ENCODE measurements at places on chromosomes 2 and 18. TPM values are rescaled to one million over a fixed set of nuclear protein-coding genes. Genes with fewer than 3 reads are reported as not detected.
A peak's percentile ranks its signal among the peaks of the same experiment; 100 is the strongest.

DNA sequence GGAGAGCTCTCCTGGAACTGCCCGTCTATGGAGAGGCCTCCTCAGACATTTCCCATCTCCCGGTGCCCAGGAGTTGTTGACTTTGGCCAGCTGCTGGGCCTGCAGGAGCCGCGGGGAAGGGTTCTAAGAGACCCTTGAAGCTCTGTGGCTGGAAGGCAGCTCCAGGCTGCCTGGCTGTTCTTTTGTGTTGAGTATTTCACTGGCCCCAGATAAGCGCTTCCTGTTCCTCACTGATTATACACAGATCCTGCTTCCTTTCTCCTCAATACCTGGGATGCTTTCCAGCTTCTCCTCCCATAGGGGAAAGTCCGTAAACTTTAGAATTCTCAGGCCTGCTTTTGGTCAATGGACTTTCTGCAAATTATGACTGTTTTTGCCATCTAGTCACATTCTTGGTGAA, 57.8 kb downstream of the TGOLN2 start:
- no peaks in the 10 kb centered on the region for H3K36me3 ChIP-seq
- no peak for DNase-seq
- H3K4me1 ChIP-seq, result no peaks in the 10 kb centered on the region
- H3K4me3 ChIP-seq, result no peak overlapping the region
- H3K27ac ChIP-seq, result no peak overlapping the region

DNA sequence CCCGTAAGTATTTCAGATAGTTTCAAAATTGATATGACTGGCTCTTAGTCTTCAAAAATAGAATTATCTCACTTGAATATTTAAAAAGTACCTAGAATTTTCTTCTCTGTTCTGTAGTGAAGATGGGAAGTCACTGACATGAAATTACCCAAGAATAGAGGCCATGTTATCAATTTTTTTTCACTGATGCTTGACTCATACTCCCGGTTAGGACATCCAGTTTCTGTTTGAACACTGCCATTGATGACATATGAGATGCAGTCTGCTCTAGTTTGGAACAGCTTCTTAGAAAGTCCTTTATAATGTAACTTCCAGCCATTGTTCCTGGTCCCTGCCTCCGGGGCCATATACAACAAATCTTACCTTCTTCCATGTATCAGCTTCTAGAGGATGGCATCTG, 26.0 kb downstream of the MAP3K20 start:
- peak overlapping the region; percentile 85 for H3K27ac ChIP-seq
- H3K36me3 ChIP-seq, result peaks cover 27% of the 10 kb centered on the region
- peak overlapping the region; percentile 14 for H3K4me3 ChIP-seq
- peak; percentile 82 for DNase-seq
- peaks cover 29% of the 10 kb centered on the region for H3K4me1 ChIP-seq

DNA sequence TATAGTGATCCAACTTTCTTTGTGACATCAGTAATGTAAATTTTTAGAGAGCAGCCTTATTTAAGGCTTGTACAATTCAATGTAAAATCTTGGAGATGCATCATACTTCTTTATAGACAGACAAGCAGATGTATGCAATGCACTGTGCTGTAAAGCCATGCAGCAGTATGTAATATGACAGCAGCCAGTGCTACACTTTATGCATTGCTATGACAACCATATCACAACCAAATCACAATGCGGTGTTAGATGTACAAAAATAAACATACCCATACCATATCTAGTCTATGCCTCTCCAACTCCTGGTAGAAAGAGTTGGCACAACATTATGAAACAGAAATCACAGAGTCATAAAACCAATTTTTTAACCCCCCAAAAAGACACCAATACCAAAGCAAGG, 110.3 kb upstream of the WDSUB1 start:
- H3K4me1 ChIP-seq, result no peaks in the 10 kb centered on the region
- H3K27me3 ChIP-seq, result no peaks in the 10 kb centered on the region
- H3K27ac ChIP-seq, result no peak overlapping the region
- DNase-seq, result no peak
- H3K4me3 ChIP-seq, result no peak overlapping the region
- H3K36me3 ChIP-seq, result peaks cover 23% of the 10 kb centered on the region

DNA sequence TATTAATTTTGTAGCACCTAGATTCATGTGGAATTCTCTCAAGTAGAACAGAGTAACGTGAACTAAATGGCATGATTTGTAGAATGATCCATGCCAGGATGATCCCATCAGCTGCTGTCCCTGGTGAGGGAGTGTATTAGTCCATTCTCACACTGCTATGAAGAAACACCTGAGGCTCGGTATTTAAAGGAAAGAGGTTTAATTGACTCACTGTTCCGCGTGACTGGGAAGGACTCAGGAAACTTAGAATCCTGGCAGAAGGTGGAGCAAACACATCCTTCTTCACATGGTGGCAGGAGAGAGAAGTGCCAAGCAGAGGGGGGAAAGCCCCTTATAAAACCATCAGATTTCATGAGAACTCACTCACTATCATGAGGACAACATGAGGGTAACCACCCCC, 312.6 kb downstream of the PTPRM start:
- DNase-seq, result peak; percentile 75
- no peak overlapping the region for H3K4me3 ChIP-seq
- peak overlapping the region; percentile 80 for H3K27ac ChIP-seq
- peaks cover 5% of the 10 kb centered on the region for H3K36me3 ChIP-seq

DNA sequence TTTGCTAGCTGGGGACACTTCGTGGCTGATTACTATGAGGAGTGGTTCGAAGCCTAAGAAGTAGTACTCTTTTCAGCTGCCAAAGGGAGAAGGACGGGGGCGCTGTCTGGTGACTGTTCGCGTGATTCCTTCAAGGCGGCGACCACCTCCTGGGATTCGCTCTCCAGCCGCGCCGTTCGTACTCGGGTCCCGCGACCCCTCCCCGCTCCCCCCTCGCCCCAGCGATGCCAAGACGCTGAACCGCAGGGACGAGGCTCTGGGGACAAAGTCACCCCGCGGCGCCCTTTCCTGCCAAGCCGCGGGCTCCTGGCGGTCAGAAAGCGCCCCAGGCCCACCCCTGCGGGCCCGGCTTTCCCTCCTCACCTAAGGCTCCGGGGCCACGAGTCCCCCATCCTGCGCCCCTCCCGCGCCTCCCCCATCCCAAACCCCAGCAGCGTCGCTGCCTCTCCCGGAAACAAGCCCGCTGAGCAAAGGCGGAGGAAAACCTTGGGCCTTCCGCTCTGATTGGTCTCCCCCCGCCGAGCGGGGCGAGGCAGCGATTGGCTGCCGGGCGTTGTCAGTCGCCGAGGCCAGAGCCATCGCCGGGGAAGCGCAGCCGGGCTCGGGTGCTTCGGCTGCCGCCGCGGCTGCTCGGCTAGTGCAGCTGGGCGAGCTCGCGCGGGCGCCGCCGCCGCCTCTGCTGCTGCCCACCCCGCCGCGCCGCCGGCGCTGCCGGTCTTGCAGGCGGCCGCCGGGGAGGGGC, 404.3 kb downstream of the XIRP2 start:
- H3K4me1 ChIP-seq, result peaks cover 12% of the 10 kb centered on the region
- H3K36me3 ChIP-seq, result no peaks in the 10 kb centered on the region
- H3K27ac ChIP-seq, result no peak within 1 kb of the TSS
- peak within 1 kb of the TSS; percentile 73 for H3K4me3 ChIP-seq
- peaks cover 94% of the 10 kb centered on the region for H3K27me3 ChIP-seq
- DNase-seq, result peak; percentile 88

DNA sequence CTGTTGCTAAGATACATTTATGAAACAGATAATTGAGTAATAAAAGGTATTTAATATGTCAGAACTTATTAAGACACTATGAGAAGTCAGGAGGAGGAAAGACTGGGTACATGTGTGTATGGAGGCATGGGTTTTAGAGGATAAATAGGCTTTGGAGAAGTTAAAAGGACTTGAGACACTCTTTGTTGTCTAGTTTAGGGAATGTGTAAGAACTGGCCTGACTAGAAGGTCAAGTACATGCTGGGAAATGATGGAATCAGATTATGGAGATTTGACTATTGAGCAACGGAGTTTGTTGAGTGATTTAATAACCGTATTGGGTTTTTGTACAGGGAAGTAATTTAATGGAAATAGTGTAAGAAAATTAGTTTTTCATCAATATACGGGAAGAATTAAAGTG, 28.2 kb upstream of the SPDYA start:
- peak overlapping the region; percentile 9 for H3K27ac ChIP-seq
- no peak for DNase-seq
- H3K27me3 ChIP-seq, result no peaks in the 10 kb centered on the region
- no peak overlapping the region for H3K4me3 ChIP-seq
- H3K36me3 ChIP-seq, result peaks cover 91% of the 10 kb centered on the region

GRCh38 chr2:33467413-33467812, 9.0 kb upstream of the RASGRP3 start:
- no peak overlapping the region for H3K4me3 ChIP-seq
- H3K27me3 ChIP-seq, result no peaks in the 10 kb centered on the region
- H3K4me1 ChIP-seq, result no peaks in the 10 kb centered on the region
- no peaks in the 10 kb centered on the region for H3K36me3 ChIP-seq

GRCh38 chr2:25481381-25482300, 139.9 kb upstream of the DNMT3A start:
- H3K36me3 ChIP-seq, result no peaks in the 10 kb centered on the region
- H3K4me3 ChIP-seq, result no peak overlapping the region
- no peak for DNase-seq
- H3K27me3 ChIP-seq, result no peaks in the 10 kb centered on the region
- H3K4me1 ChIP-seq, result peaks cover 11% of the 10 kb centered on the region

GRCh38 chr2:159124441-159124911, 156.0 kb downstream of the TANC1 start:
- H3K27ac ChIP-seq, result peak overlapping the region; percentile 2
- no peaks in the 10 kb centered on the region for H3K27me3 ChIP-seq
- peaks cover 20% of the 10 kb centered on the region for H3K36me3 ChIP-seq
- peak; percentile 86 for DNase-seq
- peaks cover 38% of the 10 kb centered on the region for H3K4me1 ChIP-seq

DNA sequence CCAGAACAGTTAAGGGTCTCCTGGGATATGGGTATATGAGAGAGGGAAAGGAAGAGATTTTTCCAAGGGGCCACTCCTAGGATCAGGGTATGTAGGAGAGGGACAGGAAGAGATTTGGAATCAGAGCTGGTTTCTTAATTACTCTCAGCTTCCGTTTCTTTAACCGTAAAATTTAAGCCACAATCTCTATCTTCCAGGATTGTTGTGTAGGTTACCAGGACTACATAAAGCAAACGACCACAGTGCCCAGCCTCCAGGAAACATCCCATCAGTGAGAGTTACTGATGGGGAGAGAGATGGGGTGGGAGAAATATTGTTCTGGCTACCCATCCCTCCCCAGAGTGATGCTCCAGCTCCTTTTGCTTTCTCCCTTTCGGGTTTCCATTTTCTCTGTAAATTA, 114.6 kb upstream of the THUMPD2 start:
- H3K27ac ChIP-seq, result no peak overlapping the region
- H3K4me1 ChIP-seq, result no peaks in the 10 kb centered on the region
- no peak overlapping the region for H3K4me3 ChIP-seq
- H3K36me3 ChIP-seq, result no peaks in the 10 kb centered on the region

DNA sequence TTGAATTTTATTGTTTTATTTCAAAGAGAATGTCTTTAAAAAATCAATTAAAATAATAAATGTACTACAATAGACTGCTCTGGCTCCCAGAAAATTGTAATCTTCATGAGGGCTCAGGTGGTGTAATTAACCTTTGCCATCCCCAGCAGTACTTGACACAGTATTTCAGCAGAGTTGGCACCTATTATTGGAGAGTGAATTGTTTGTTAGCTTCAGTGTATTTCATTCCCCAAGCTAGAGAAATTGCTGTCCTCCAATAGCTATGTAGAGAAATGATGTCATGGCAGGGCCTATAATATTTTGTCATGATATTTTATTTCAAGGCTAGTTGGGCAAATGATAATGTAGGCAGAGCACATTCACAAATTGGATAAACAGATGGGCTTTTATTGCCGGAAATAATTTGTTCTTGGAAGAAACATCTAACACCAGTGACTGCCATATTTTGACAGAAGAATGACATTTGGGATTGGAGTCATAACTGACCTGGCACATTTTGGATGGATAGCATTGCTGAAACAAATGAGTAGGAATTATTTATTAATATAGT, 712.0 kb upstream of the NXPH2 start:
- H3K27me3 ChIP-seq, result peaks cover 12% of the 10 kb centered on the region
- no peak for DNase-seq
- no peak overlapping the region for H3K27ac ChIP-seq
- H3K36me3 ChIP-seq, result no peaks in the 10 kb centered on the region
- peaks cover 4% of the 10 kb centered on the region for H3K4me1 ChIP-seq
- no peak overlapping the region for H3K4me3 ChIP-seq

- DNase-seq, result no peak
- H3K4me3 ChIP-seq, result no peak overlapping the region
- no peak overlapping the region for H3K27ac ChIP-seq
- peaks cover 10% of the 10 kb centered on the region for H3K27me3 ChIP-seq
- H3K4me1 ChIP-seq, result no peaks in the 10 kb centered on the region
These were observed 21.2 kb upstream of the ALPI start for GRCh38 chr2:232434563-232435374.

- H3K4me1 ChIP-seq, result no peaks in the 10 kb centered on the region
- DNase-seq, result no peak
- no peak overlapping the region for H3K4me3 ChIP-seq
- H3K36me3 ChIP-seq, result no peaks in the 10 kb centered on the region
- H3K27ac ChIP-seq, result no peak overlapping the region
- no peaks in the 10 kb centered on the region for H3K27me3 ChIP-seq
These were observed 118.8 kb upstream of the MAP2 start for GRCh38 chr2:209305026-209305425.

DNA sequence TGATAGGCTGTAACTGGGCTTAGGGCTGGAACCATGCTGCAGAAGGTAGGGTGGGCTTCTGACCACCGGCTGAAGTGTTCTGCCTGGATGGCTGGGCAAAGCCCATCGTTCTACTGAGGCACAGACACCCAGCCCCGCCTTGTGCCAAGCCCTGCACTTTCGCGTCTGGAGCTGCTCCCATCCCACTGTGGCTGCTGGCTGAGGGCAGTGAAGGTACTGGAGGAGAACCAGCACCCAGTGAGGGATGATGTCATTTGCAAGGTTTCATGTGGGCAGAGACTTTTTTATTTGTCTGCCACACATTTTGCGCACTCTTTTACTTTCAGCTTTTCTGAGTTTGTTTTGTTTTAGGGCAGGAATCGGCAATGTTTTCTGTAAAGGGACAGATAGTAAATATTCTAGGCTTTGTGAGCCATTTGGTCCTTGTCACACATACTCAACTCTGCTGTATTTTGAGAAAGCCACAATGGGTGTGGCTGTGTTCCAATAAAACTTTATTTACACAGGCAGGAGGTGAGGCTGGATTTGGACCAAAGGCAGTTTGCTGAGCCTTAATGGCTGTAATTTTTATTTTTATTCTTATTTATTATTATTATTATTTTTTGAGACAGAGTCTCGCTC, 85.6 kb downstream of the ASB1 start:
- no peaks in the 10 kb centered on the region for H3K4me1 ChIP-seq
- no peaks in the 10 kb centered on the region for H3K27me3 ChIP-seq
- no peaks in the 10 kb centered on the region for H3K36me3 ChIP-seq
- no peak overlapping the region for H3K27ac ChIP-seq

GRCh38 chr2:188050726-188051125, 240.9 kb upstream of the GULP1 start:
- peaks cover 7% of the 10 kb centered on the region for H3K4me1 ChIP-seq
- no peaks in the 10 kb centered on the region for H3K27me3 ChIP-seq

SERPINB11 gene
- total RNA-seq, result not detected

KCNJ13 gene
- total RNA-seq, result not detected

FTCDNL1 gene
- total RNA-seq, result 2.5 TPM

DSG1 gene
- total RNA-seq, result not detected

IL1B gene
- 5.5 TPM for total RNA-seq
